ENCODE measurements at places on chromosomes 3 and 15.

- DNase-seq = no peak
Observed at GRCh38 chr15:43975326-43975725, 148.5 kb downstream of the WDR76 start.

- DNase-seq = no peak
Observed at GRCh38 chr15:54808321-54808720, 388.4 kb downstream of the RSL24D1 start.

- DNase-seq = no peak
Observed at GRCh38 chr15:62147551-62147950, 17.5 kb downstream of the C2CD4B start.

GRCh38 chr3:187648177-187648576 is 22.0 kb downstream of the SST start:
- DNase-seq = no peak

DNA sequence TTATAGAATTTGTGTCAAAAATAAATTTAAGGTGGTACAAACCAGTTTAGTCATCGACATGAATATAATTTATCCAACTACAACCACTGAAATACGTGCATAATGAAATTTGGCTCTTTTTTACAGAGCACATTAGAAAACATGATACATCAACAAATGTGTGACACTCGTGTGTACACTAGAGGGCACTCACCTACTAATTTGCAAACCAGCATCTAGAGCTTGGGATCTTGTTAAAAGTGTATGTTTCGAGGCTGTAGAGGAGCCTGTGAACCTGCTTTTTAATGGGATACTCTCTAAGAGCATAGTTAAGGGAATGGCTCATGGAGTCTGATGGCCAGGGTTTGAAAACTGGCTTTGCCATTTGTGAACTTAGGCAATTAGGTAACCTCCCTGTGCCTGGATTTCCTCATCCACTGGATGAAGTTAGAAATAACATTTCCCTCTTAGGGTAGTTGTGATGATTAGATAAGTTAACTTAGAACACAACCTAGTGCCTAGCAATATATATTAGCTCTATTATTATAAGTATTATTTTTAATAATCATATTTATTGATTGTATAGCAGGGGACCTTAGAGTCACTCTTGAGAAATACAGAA is 8.8 kb upstream of the CPOX start:
- DNase-seq = no peak

DNA sequence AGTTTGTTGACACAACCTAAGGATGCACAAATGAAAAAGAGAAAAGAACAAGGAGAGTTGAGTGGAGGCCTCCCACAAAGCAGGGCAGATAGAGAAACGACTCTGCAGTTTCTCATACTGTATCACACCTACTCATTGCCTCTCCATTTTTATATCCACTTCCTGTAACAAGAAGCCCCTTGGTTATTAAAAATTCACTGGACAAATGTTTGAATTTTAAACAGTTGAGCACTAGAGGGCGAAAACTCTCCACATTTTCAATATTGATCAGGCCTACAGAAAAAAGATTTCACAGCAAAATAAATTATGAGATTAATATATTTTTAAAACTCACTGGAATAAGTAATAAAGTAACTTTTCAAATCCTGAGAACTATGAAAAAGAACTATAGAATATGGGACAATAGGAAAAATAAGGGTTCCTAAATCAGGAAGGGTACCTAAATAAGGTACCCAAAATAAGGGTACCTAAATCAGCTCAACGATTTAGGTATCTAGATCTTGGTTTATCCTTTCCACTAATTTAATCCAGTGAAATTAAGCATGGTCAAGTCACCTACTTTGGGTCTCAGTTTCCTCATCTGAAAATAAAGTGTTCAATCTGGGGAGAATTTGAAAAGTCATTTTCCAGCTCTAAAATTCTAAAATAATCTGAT is 47.0 kb upstream of the PPIB start:
- DNase-seq = no peak

- DNase-seq = no peak
Observed at GRCh38 chr15:77426871-77427270, 6.2 kb downstream of the HMG20A start.

GRCh38 chr3:119310071-119310470 is 15.9 kb downstream of the ARHGAP31 start:
- no peak for DNase-seq

GRCh38 chr15:58503139-58504027 is 71.6 kb downstream of the LIPC start:
- DNase-seq = no peak

DNA sequence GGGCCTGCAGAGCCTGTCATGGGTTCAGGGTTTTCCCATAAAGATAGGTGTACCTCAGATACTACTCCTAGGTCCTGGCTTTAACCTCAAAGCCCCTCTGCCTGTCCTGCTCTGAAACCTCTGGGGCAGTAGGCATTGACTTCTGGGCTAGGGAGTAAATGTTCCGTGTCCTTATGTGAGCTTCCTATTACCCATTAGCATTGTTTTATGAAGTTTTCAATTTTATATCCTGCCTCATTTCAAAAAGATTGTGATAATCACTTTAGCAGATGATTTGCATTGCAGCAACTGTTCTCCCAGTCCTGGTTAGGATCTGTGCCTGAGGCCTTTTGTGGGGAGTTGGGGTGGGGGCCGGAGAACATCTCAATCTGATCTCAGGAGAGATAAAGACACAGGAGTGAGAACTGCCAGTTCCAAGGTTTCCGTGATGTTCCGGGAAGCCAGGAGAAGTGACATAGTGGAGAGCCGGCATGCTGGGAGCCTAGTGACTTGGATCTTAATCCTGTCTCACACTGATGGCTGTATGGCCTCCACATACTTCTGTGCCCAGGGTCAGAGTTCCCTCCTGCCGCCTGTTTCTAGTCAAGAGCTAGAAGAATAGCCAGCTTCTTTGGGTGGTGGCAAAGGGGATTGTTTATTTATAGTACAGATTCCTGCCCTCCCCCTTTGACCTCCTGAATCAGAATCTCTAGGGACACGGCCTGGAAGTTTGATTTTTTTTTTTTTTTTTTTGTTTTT is 10.6 kb downstream of the TPM1 start:
- no peak for DNase-seq

DNA sequence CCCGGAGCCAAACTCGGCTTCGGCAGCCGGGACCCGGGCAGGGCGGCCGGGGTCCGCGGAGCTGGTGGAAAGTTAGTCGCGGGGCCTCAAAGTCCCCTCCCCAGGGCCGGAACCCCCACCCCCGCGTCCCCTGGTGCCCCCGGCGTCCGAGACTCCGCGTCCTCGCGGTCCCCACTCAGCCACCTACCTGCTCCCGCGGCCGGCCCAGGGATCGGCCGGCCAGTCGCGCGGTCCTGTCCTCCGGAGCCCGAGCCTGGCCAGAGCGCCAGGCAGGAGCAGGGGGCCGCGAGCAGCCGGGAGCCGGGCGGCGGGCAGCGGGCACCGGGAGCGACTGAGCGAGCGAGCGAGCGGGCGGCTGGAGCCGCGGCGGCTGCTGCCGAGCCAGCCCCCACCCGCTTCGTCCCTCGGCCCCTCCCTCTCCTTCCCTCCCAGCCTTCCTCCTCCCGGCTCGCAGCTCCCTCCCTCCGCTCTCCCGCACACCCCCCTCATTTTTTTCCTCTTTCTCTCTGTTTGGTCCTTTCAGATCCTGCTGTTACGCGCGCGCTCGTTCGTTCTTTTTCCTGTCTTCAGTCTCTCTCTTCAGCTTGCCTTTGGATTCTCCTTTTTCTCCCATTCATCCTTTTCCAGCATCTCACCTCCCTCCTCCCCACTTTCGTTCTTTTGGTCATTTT is at the start of gene MEGF11:
MEGF11 (minus strand) TSS at position 333 of the 671 bp plus-strand sequence. CDS start 125,347 bp downstream, outside the sequence.
- no peak for DNase-seq

DNA sequence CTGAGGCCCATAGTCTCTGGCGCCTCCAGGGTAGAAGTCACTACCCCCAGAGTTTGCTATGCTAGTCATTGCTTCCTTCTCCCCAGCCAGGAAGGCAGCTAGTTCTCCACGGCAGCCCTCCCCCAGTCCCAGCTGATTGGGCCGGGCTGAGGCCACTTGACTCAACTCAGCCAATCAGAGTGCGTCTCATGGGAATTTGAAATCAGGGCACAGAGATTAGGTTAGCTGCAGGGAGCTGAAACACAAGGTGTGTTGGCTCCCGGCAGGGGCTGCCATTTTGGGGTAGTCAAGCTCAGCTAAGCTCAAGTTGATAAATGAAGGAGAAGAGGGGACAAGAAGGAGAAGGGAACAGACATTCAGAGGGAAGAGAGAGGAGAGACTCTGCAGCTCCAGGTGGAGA is 32.8 kb downstream of the LINGO1 start:
- DNase-seq = no peak

DNA sequence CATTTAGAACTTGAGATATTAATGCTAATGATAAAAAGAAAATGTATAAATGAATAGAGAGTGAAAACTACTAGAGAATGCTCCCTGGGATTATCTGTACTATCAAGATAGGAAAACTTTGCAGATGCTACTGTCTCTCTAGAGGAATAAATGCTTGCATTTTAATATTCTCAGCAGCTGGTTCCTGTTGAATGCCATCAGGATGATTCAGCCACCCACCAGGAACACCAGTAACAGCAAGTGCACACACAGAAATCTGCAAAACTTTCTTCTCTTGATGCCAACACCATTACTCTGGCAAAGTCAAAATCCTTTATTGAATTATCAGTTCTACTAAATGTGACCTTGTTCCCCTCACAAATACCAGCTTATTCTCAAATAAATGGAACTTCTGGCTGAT is 148.4 kb downstream of the TIGIT start:
- DNase-seq = no peak

DNA sequence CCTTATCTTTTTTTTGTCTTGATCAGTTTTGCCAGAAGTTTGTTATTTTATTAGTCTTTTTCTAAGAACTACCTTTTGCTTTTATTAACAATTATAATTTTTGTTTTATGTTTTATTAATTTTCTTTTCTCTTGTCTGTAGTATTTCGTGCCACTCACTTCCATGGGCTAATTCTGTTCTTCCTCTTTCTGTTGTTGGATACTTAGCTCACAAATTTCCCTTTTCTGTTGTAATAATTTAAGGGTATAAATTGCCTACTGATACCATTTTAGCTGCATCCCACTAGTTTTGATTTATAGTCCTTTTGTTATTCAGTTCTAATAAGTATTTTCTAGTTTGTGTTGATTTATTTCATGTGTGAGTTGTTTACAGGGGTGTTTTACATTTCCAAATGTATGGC is 48.6 kb downstream of the SNRK start:
- no peak for DNase-seq

DNA sequence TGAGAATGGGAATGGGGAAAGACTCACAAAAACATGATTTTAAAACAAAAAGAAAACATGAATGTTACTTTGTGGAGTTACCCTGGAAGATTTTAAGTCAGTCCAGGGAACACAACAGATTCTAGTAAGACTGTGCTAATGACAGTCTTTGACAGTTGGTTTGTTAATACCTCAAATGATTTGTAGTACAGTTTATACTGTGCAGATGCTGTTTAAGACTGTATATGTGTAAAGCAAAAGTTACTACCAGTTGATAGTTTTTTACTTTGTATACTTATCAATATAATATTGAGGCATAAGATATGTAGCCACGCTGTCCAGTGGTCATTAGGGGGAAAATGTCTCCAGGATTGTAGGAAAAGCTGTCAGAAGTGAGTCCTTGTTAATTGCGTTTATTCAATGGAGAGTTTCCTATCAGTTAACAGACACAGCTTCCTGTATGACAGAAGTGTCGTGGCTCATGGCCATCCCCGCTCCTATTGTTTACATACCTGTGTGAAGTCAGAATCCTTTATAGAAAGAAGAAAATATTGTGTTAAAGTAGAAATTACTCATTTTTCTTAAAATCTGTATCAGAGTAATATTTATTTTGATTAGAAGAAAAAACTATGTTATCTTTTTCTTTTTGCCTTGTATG is 36.0 kb downstream of the NKIRAS1 start:
- no peak for DNase-seq

- no peak for DNase-seq
Observed at GRCh38 chr15:73352082-73352481, 16.7 kb downstream of the HCN4 start.

- no peak for DNase-seq
Observed at GRCh38 chr15:78524230-78524629, 16.0 kb upstream of the PSMA4 start.

- no peak for DNase-seq
Observed at GRCh38 chr3:37218206-37218605, 43.8 kb upstream of the LRRFIP2 start.

GRCh38 chr3:61983479-61983878 is 389.9 kb downstream of the FEZF2 start:
- no peak for DNase-seq

- DNase-seq = no peak
Observed at GRCh38 chr3:8825153-8825825, 55.9 kb upstream of the OXTR start.

GRCh38 chr15:57198131-57198530 is 178.2 kb upstream of the CGNL1 start:
- no peak for DNase-seq

DNA sequence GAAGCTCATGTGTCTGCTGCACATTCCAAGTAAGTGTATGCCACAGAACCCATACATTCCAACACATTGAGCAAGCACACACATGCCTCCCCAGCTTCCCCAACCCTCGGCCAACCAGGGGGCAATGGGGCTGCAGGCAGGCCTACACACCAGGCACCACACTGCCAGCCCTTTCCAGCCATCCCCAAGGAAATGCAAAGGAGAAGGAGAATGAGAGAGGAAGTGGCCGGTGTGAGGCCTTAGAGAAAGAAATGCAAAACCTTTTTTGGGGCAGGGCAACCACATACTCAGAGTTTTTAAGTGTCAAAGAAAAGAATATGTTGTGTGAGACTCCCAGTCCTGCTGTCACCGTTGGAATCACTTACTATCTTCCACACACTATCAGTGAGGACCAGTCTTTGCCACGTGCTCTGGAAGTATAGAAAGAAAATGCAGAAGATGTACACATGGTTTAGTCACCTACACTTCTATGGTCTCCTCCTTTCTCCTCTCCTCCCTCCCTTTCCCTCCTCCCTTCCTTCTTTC is 11.1 kb downstream of the IGF2BP2 start:
- DNase-seq = no peak

DNA sequence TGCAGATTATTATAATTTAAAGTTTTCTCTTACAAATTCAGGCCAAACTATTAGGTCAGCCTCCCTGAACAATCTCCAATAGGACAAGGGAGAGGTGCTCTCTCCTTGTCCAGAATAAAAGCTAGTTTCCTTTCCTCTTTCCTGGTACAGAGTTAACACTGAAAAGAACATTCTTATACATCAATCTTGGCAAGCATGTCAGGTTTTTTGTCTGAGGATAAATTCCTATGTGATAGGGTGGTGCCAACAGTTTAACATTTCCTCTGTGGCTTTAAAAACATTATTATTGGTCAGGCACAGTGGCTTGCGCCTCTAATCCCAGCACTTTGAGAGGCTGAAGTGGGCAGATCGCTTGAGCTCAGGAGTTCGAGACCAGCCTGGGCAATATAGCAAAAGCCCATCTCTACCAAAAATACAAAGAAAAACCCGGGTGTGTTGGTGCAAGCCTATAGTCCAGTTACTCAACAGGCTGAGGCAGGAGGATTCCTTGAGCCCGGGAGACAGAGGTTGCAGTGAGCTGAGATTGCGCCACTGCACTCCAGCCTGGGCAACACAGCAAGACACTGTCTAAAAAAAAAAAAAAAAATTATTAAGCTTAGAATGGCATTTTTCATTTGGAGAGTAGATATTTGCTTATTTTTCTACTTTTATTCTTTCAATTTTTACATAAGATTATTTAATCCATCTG is 13.7 kb upstream of the ULK4 start:
- DNase-seq = no peak
